ENCODE measurements at places on chromosomes 12 and 14.

DNA sequence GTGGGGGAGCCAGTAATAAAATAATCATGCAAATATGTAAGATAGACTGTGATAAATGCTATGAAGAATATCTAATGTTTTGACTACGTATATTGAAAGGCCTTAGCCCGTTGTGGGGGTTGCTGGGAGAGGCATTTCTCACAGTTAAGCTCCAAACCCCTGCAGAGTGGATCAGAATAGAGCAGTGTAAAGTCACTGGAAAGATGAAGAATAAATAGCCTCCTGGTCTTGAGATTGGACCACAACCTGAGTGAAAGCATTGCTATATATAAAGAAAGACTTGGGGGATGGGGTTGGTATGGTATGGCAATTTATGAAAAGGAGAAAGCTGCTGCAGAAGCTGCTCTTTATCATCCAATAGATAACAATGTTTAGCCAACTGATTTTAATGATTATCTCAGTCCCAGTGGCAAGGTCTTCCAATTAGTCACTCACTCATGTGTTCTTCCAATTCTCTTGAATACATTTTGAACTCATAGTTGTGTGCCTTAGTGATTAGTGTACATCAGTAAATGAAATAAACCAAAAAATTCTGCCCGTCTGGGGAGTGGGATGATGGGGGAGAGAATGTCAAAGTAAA is 10.2 kb downstream of the PLEKHA5 start:
- no peak for DNase-seq

DNA sequence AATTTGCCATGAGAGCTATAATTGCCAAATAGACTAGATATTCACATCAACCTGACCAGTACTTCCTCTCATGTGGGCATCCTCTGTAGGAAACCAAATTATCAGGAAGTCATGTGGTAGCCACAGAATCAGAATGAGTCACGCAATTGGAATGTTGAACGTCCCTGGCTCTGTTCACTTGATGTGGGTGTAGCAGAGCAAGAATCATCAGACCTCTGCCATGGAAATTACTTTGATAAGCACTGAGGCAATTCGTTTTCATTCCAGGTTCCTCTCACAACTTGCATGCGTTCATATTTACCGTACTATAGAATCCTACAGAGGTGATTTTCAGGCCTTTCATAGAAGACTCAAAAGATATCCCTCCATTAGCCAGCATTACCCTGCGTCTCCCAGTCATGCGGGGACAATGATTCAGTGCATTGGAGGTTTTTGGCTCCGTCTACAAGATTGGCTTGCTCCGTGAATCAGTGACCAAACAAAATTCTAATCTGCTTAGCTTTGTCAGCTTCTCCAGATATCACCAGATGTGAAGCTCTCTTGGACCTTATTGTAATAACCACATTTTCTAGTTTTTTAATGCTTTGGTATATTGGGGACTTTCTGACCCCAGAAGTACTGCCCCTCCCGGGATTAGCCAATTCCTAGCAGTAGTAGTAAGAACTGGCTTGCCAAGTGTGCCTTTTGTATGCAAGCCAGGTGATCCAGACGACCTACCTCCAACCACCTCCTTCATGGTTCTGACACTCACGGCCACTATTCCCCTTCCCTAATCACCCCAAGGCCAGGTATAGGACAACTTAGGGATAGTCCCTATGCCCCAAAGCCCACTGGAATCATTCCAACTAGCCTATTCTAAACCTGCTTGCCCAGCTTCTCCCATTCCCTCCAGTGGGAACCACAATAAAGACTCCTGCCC is 133.4 kb downstream of the KICS2 start:
- no peak for DNase-seq

- DNase-seq, result no peak
These were observed 755 bp downstream of the SETD1B start for GRCh38 chr12:121804417-121805111.

- no peak for DNase-seq
These were observed 106.2 kb downstream of the NT5DC3 start for GRCh38 chr12:103734863-103735262.

GRCh38 chr12:66584673-66585072 is 94.2 kb downstream of the GRIP1 start:
- no peak for DNase-seq

GRCh38 chr12:128660532-128661225 is 163.1 kb downstream of the SLC15A4 start:
- no peak for DNase-seq

GRCh38 chr12:91890742-91891141 is 254.9 kb downstream of the BTG1 start:
- no peak for DNase-seq

DNA sequence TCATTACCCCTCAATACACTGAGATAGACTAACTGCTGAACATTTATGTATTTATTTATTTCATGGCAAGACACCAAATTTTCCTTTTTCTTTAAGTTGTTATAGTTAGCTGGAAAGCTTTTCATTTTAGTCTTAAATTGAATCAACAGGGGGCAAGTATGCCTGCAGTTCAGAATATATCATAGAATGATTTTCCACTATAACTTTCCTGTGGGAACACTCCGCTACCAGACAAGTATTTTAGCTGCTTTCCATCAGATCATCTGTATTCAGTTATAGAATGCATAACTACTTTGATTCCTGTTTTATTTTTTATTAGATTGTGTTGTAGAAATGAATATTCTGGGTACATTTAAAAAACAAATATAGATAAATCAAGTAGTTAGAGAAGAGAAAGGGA is 102.0 kb downstream of the SLC6A15 start:
- no peak for DNase-seq

DNA sequence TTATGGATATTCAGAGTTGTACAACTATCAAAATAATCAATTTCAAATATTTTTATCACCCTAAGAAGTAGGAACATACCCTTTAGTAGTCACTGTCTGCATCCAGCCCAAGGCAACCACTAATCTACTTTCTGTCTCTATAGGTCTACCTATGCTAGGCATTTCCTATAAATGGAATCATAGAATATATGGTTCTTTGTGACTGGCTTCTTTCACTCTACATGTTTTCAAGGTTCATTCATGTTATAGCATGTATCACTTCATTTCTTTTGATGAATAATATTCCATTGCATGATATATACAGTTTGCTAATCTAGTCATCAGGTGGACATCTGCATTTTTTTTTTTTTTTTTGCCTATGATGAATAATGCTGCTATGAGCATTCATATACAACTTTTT is 112.4 kb downstream of the PPP1R12A start:
- DNase-seq, result no peak

All from activated T-cell treated with anti-CD3 and anti-CD28 coated beads for 4 hours (primary cell).